ENCODE measurements at places on chromosomes 4 and X.

- DNase-seq: no peak
These were observed 6.5 kb upstream of the PRKG2 start for GRCh38 chr4:81221303-81222081.

GRCh38 chr4:128862608-128863311, 53.3 kb downstream of the JADE1 start:
- DNase-seq: no peak

DNA sequence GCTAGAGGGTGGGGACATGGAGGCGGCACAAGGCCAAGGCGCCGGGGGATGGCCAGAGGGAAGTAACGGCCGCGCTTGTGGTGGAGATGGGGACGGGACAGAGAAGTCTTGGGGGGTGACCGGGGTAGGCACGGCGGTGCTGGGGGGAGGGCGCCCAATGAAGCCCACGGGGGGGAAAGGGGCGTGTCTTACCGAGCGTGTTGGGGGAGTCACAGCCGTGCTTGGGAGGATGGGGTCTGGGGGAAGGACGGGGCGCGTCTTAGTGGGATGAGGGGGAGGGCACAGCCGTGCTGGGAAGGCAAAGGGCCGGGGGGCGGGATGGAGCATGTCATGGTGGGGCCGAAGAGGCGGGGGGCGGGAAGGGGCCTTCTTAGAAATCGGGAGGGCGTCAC, 952 bp downstream of the ARSD start:
- no peak for DNase-seq

GRCh38 chrX:136647677-136648360, at the start of gene CD40LG:
CD40LG (plus strand) TSS chrX:136648158; CDS start chrX:136648249, 91 bp downstream.
- DNase-seq: no peak

- DNase-seq: no peak
These were observed at the start of gene SORCS2 for GRCh38 chr4:7192252-7193029. SORCS2 (plus strand) TSS chr4:7192538.

GRCh38 chrX:123424546-123424945, 240.5 kb downstream of the GRIA3 start:
- DNase-seq: no peak

- no peak for DNase-seq
These were observed 231.2 kb upstream of the CPEB2 start for GRCh38 chr4:14771094-14771493.

- no peak for DNase-seq
These were observed 92.3 kb downstream of the SPRY1 start for GRCh38 chr4:123488916-123489315.

- DNase-seq: no peak
These were observed 293.7 kb downstream of the PCDH18 start for GRCh38 chr4:137238456-137239162.

DNA sequence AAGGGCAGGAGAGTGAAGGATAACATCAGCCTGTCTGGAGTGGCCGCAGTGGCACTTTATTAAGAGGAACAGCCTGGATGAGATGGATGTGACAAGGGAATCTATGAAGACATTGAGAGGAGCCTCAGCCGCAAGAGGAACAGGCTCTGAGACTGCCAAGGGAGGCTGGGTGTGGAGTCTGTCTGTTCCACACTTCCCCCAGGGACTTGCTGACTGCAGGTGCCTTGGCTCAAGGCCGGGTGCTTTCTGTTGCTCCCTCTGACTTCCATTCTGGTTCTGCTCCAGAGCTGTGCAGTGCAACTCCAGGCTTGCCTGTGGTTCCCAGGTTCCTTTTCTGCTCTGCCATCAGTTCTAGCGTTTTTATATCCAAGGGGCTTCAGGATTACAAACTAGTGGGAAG, 54.6 kb downstream of the FRMPD3 start:
- DNase-seq: no peak

- no peak for DNase-seq
These were observed 20.3 kb downstream of the KLF3 start for GRCh38 chr4:38684271-38684670.

DNA sequence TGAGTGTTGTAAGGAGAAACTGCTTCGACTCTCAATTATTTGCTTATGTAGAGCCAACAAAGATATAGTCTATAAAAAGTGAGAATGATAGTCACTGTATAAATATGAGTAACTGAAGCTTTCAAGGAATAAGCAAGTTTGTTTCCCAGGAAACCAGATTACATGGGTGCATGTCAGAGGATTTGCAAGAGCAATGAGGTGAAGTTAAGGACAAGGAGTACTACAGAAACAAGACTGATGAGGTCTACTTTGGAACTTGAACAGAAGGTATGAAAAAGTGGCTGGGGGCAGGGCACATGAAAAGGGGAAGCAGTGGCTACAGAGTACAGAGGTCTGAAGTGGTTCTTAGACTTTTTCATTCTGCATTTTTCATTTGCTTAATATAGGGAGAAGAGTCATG, 321.0 kb upstream of the CXXC4 start:
- DNase-seq: no peak

All from stimulated activated CD8-positive, alpha-beta memory T cell treated with anti-CD3 and anti-CD28 coated beads, Interleukin-2, amount 100 ng/mL, for 1 hour (primary cell).